ENCODE measurements at places on chromosomes 16 and 17.

- DNase-seq = no peak
Observed at GRCh38 chr16:52783616-52784015, 236.7 kb upstream of the TOX3 start.

GRCh38 chr17:76556765-76557367 is 17.0 kb downstream of the PRCD start:
- DNase-seq = no peak

GRCh38 chr16:53844804-53845203 is 140.8 kb downstream of the FTO start:
- no peak for DNase-seq

DNA sequence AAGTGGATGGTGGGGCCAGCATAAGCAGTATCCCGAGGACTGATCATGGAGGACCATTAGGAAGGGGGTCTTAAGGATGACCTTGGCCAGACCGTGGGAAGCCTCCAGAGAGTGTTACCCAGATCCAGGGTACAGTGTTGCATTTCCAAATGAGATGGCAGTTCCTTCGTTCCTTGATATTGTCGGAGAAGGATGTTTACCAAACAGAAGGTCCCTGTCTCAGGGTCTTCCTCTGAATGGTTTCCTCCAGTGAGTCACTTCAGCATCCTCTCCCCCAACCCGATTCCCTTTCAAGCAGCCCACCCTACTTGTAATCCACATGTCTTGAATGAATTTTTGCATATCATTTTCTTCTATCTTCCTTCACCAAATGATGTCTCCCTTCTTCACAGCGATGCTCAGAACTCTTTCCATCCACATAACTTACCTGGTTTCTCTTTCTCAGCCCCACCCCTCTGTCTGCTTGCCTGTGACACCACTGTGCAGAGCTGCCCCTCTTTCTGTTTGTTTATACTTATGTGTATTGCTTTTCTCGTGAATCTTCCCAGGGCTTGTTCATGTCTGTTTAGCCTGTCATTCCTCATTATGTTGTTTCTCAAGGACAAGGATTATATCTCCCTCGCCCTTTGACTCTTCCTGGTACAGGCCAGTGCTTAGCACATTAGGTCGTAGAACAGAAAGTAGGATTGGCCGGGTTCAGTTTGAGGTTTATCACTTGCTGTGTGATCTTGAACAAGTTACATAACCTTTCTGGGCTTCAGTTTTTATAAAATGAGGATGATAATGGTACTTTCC is 5.7 kb downstream of the GOSR2 start:
- DNase-seq = no peak

DNA sequence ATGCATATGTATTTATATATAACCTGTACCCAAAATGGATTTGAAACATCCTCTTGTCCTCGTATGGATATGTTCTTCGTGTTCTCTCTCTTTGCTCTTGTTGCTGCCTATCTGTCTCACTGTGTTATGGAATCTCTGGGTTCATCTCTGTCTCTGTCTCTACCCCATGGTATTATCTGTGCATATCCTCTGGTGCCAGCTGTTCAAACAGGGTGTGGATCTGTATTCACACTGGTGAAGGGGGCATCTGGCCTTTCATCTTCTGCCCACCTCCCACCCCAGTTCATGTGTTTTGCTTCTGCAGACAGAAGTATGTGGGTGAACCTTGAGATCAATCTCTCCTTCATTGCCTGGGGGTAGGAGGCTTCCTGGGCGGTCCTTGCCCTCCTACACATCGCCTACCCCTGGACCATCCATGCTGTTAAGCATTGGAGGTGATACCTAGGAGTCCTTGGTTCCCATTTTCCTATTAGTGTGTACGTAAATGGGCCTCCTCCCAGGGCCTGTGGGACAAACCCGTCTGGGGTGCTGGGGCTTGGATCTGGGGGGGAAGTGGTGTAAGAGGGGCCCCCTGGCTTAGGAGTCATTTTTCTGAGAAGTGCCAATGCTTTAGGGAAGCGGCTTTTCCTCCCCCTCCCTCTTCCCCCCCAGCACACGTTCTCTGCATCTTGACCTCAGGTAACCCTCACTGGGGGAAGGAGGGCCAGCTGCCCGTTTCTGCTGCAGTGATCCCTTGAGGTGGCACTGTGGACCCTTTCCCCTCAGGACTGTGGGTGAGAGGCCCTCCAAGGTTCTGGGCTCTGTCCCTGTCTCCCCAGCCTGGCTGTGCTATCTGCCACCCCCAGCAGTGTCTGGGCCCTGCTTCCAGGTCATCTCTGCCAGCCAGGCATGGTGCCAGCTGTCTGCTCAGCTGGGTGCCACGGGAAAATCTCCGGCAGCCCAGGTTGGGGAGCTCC is 21.1 kb downstream of the RARA start:
- DNase-seq = no peak

DNA sequence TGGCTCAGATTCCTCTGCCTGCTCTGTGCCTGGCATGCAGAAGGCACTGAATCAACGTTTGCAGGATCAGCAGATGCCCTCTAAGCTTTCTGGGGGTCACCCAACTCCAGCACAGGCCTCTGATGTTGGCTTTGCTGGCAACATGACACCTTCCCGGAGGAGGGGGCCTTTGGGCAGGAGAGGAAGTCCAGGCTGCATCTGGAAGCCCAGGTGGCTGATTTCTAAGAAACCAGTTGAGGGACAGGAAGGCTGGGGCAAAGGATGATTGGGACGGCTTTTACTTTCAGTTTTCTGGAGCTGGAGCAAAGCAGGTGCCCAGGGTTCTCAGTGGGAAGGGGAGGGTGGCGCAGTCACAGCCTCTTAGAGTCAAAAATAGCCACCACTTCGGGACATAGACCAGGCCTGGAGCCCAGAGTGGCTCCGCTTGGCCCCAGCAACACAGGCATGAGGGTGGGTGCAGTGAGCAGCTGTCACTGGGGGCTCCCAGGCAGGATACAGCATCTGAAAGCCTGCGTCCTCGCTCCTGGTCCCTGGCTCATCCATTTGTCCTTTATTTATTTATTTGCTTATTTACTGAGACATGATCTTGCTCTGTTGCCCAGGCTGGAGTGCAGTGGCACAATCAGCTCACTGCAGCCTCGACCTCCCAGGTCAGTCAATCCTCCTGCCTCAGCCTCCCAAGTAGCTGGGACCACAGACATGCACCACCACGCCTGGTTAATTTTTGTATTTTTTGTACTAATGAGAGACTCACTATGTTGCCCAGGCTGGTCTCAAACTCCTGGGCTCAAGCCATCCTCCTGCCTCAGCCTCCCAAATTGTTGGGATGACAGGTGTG is 15.1 kb downstream of the SOCS1 start:
- peak; percentile 35 for DNase-seq

DNA sequence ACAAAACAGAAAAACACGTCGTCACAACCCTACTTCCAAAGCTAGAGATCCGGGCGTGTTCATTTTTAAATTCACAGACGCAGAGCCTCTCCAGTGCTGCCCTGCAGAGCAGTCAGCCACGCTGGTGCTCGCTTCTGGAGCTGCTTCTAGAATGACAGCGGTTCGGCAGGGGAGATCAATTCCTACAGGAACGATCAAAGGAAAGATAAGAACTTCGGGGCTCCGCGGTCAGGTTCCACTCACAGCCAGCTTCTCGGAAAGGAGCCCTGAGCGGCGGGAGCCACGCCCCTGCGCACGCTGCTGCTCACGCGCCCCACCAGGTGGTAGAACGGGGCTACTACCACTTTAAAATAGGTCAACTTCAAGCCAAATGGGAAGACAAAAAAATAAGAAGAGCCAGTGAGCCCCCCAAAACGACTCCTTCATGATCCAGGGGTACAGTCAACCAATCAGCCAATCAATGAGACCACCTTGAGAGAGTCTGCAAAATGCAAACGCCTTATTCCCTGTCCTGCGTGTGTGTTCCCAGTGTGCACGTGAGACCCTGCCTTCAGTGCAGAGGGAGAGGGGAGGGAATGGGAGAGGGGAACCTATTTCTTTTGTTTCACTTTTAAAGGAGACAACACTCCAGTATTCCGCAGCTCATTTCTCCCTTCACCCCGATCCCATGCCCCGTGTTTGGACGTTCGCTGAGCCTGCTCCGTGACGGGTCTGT is 209.7 kb downstream of the RBFOX3 start:
- DNase-seq = peak; percentile 78

- no peak for DNase-seq
Observed at GRCh38 chr17:74838274-74838673, 21.4 kb downstream of the GRIN2C start.

- peak; percentile 83 for DNase-seq
Observed at GRCh38 chr17:1186923-1187771, 7.4 kb upstream of the ABR start.

DNA sequence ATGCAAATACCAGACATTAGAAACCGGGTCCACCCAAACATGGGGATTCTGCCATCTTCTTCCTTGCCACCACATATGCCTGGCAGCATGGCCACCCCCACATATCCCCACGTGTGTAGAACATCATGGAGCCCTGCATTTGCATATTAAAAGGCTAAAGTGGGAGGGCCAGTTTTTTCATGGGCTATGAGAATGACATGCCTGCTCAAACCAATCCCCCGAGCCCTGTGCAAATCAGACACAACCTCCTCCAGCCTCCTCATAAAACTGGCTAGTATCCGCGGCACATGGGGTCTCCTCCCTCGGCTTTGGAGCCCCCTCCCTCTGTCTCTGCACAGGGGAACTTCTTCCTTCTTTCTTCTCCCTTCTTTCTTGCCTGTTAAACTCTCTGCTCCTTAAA is 174.9 kb upstream of the WSCD1 start:
- no peak for DNase-seq

GRCh38 chr17:62807812-62808575 is at the start of gene MARCHF10:
Gene MARCHF10, minus strand, starts transcription at chr17:62808314. Its CDS starts 6,579 bp downstream, at chr17:62801735.
- DNase-seq = peak; percentile 31

DNA sequence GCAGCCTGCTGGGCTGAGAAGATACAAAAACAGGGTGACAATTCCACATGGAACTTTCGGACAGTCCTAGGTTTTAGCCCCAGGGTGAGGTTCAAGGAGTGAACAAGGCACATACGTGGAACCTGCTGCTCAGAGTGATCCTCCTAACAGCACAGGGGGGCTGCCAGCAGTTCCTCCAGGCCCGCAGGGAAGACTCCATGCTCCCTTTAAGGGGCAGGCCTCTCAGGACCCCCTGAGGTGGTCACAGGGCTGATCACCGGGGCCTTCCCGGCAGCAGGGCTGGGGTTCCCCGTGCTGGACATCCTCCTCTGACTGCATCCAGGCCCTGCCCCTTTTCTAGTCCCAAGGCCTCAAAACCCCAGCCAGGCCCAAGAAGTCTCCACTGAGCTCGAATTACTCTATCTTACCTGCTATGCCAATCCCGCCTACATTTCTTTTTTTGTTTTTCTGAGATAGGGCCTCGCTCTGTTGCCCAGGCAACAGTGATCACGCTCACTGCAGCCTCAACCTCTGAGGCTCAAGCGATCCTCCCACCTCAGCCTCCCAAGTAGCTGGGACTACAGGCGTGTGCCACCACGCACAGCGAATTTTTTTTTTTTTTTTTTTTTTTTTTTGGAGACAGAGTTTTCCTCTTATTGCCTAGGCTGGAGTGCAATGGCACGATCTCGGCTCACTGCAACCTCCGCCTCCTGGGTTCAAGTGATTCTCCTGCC is 10.4 kb downstream of the CANT1 start:
- no peak for DNase-seq

DNA sequence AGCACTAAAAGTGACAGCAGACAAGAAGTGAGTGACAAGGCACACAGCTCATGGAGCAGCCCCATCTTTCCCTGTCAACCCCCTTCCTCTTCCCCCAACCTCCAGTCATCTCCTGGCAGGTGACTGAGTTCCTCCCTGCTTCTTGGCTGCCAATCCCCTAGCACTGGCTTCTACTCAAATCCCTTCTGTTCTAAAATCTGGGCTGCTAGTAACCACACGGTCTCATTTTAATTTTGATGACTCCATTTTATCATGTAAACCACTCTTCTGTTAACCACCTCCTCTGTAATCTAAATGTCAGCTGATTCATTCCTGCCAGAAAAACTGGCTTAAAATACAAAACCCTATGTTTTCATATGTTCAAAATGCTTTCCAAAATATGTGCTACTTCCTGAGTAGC is 419.8 kb upstream of the MON1B start:
- no peak for DNase-seq

- DNase-seq = no peak
Observed at GRCh38 chr16:71448274-71448866, 6.5 kb upstream of the TLE7 start.

DNA sequence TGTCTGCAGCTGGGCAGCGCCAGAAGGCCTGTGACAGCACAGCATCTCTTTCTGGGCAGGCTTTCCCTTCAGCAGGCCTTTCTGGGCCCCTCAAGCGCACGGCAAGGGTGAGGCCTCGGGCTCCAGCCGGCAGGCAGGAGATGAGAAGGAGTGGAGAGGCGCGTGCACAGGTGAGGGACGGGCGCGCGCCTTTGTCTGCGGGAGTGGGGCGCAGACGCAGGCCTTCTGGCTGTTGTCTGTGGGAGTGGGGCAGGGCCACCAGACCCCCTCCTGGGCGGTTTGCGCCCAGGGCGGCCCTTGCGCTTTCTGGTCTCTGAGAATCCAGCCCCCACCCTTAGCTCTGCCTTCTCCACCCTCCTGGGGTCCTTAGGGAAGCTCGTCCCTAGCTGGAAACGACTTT is 6.5 kb downstream of the ZNF205 start:
- no peak for DNase-seq

- no peak for DNase-seq
Observed at GRCh38 chr17:50111673-50112655, 16.8 kb downstream of the PDK2 start.

DNA sequence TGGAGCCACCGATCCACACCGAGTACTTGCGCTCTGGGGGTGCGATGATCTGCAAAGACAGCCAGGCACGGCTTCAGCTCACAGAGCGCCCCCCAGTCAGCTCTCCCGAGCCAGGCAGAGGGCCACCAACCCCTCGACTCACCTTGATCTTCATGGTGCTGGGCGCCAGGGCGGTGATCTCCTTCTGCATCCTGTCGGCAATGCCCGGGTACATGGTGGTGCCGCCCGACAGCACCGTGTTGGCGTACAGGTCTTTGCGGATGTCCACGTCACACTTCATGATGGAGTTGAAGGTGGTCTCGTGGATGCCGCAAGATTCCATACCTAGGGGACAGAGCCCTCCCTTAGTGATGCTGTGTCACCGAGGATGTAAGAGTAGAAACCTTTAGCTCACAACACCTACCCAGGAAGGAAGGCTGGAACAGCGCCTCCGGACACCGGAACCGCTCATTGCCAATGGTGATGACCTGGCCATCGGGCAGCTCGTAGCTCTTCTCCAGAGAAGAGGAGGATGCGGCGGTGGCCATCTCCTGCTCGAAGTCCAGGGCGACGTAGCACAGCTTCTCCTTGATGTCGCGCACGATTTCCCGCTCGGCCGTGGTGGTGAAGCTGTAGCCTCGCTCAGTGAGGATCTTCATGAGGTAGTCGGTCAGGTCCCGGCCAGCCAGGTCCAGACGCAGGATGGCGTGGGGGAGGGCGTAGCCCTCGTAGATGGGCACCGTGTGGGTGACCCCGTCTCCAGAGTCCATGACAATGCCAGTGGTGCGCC is 1.6 kb downstream of the ACTG1 start:
- DNase-seq = peak; percentile 67

GRCh38 chr17:75571197-75571884 is 16.3 kb upstream of the MYO15B start:
- DNase-seq = no peak

- no peak for DNase-seq
Observed at GRCh38 chr17:16987066-16987829, 15.3 kb upstream of the TNFRSF13B start.

GRCh38 chr17:64767269-64767997 is 105.3 kb upstream of the SMURF2 start:
- no peak for DNase-seq
